Activated gamma-delta T cell treated with Interleukin-2 at 50 U/mL for 16 hours (primary cell): ENCODE measurements at places on chromosomes 11 and 22.

DNA sequence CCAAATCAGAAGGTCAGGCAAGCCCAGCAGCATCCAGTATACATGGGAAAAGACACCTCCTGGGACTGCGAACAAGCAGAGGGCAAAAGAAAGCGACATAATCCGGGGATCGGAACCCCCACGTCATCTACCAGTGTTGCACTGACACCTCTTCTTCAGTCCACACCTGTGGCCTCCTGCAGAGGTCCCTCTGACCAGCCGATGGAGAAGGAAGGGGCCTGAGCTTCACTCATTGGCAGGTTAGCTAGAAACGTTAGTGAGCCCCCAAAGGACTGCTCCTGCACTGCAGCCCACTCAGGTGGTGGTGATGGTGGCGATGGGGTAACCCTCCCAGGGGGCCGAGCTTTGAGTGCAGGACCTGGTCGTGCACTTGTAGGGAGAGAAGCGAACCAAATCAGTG is 22.1 kb downstream of the ASCL2 start:
- DNase-seq, result no peak

GRCh38 chr11:123564221-123564620 is 90.2 kb downstream of the SCN3B start:
- no peak for DNase-seq

- DNase-seq, result no peak
Observed at GRCh38 chr11:4466871-4467442, 15.5 kb upstream of the OR52K1 start.

GRCh38 chr22:19448076-19448607 is 631 bp upstream of the C22orf39 start:
- DNase-seq, result peak; percentile 8

DNA sequence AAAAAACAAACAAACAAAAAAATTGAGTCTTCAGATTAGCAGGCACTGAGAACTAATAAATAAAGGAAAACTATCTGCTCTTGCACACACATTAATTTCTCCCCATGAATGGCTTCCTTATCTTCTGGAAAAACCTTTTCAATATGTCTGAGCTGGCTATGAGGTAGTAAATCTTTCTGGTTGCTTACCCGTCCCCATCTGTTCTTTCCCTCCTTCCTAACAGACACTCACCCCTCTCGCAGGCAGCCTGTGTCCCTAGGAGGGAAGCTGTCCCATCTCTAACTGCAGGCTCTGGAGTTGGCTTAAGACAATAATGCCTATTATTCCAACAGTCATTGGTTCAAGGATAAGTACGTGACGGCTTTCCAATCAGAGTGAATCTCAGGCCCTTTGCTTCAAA is 8.2 kb upstream of the SCUBE2 start:
- no peak for DNase-seq

- no peak for DNase-seq
Observed at GRCh38 chr11:124079631-124080326, 35.5 kb upstream of the VWA5A start.

GRCh38 chr11:35810045-35810645 is 133.7 kb upstream of the LDLRAD3 start:
- no peak for DNase-seq

GRCh38 chr11:64713016-64713707 is 9.8 kb downstream of the NRXN2 start:
- no peak for DNase-seq

- peak; percentile 2 for DNase-seq
Observed at GRCh38 chr22:18950141-18950540, 14.0 kb upstream of the PRODH start.

GRCh38 chr11:127943763-127944162 is 643.6 kb downstream of the ETS1 start:
- DNase-seq, result no peak

DNA sequence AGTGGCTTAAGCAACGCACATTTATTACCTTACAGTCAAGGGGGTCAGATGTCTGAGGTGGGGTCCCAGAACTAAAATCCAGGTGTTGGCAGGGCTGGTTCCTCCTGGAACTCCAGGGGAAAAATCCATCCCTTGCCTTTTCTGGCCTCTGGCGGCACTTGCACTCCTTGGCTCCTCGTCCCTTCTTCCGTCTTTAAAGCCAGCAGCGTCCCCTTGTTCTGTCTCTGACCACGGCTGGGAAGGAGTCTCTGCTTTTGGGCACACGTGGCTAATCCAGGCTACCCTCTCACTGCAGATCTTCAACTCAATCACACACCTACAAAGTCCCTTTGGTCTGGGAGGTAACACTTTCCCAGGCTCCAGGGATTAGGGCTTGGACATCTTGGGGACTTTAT is 73.5 kb upstream of the WNT7B start:
- no peak for DNase-seq

DNA sequence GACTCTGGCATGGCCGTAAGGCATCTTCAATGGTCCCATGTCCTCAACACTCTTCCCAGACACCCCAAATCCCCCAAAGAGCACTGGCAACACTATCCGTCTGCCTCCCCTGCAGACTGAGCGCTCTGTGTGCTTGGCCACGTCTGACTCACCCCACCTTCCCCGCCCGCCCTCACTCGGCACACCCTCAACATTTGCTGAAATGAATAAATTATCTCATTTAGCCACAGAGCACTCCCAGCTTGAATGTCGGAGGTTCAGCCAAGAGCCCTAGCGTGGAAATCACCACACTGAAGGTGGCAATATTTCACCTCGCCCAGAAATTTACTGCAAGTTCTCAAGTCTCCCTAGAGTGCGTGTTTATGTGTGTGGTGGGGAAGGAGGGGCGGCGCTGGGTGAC is 46.6 kb upstream of the TCF20 start:
- DNase-seq, result no peak

- DNase-seq, result no peak
Observed at GRCh38 chr11:127071606-127072005, 71.0 kb upstream of the KIRREL3 start.

DNA sequence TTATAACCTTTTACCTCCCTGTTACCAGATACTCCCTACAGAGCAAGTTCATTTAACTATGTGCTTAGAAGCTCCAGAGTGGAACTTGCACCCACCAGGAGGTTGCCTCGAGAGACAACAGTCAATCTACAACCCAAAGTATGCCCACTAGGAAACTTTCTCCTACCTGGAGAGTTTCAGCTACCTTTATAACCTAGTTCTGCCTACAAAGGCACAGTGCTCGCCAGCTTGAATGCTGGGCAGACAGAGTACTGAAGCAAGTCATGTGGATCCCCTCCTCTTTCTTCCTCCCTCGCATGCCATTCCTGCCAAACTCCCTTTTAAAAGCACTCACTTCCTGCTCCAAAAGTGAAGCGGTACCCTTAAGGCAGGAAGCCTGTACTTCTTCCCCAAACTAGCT is 258.9 kb downstream of the SWAP70 start:
- DNase-seq, result no peak

DNA sequence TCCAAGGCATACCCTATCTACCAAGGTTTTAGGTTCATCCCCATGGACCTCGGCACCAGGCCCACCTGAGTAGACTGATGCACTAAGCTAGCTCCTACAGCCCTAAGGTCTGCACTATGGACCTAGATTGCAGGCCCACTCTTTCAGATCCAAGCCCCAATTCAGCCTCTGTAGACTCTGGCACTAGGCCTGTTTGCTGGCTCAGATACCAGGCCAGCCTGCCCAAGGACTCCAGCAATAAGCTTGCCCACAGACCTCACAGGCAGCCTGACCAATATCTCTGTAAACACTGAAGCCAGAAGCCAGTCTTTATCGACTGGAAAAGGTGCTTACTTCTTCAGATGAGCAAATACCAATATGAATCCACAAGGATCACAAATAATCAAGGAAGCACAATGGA is 411.3 kb downstream of the INSC start:
- no peak for DNase-seq

GRCh38 chr22:46631113-46631512 is 10.9 kb downstream of the GRAMD4 start:
- DNase-seq, result no peak

DNA sequence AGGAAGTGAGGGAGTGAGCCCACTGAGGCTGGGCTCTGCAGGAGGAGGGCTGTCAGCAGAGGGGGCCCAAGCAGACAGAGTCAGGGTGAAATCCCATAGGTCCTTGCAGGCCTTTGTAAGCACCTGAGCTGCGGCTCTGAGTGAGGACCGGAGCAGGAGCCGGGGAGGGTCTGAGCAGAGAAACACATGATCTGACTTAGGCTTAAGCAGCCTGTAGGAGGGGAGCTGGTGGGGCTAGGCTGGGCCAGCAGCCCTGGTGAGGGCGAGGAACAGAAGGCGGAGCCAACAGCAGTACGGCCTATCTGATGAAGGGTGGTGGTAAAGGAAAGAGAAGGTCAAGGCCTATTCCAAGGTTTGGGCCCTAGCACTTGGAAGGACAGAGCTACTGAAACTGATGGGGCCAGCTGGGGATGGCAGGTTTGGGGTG is 26.9 kb upstream of the CBX7 start:
- no peak for DNase-seq

- DNase-seq, result no peak
Observed at GRCh38 chr22:44648821-44649565, 53.0 kb upstream of the PRR5 start.

GRCh38 chr11:27722117-27722952 is 22.1 kb upstream of the BDNF start:
- DNase-seq, result no peak

DNA sequence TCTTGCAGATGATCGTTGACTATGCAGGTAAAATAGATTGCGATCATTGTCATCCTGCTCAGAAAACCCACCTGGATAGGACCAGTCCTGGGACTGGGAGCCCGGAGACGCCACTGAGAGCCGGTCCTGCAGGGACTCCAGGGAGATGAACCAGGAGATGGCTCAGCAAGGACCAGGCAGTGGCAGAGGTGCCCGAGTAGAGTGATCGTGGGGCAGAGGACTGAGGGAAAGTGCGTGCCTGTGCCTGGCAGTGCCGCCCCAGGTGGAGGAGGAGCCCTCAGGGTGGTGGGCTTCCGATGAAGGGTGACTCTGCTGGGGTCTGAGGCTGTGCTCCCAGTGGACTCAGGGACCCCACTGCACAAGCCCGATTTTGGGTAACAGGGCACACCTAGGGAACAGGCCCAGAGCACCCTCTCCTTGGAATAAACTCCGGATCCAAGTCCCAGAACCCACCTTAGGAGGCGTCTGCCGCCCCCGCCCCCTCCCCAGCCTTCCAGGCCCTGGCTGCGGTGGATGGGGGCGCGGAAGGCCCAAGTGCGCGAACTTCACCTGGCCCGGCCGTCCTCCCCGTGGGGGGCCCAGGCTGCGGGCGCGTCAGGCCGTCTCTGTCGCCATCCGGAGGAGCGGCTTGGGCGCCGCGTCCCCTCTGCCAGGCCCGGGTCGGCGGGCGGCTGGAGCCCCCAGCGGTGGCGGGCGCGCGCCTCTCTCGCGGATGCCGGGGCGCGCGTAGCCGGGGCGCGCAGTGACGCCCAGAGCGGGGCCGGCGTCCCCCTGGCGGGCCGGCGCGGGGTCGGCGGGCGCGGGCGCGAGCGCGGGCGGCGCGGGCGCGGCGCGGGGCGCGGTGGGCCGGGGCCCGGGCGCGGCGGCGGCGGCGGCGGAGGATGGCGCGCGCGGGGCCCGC is 1338.8 kb downstream of the BRD1 start:
- DNase-seq, result no peak

- no peak for DNase-seq
Observed at GRCh38 chr11:5620651-5621521, 3.9 kb upstream of the TRIM34 start.

- no peak for DNase-seq
Observed at GRCh38 chr11:61635304-61635703, 44.9 kb upstream of the DAGLA start.

- no peak for DNase-seq
Observed at GRCh38 chr11:27187848-27188621, 147.4 kb downstream of the BBOX1 start.

DNA sequence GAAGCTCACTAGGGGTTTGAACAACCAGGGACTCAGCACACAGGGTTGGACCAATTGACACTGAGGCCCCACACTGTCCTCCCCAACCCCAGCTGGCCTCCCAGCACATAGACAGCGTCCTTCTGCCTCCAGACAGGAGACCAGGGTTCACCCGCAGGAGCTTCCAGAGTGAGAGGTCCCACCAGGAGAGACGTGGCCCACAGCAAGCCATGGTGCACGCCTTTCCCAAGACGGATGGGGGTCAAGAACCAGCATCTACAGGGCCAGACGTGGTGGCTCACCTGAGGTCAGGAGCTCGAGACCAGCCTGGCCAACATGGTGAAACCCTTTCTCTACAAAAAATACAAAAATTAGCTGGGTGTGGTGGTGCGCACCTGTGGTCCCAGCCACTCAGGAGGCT is 12.1 kb upstream of the SIGIRR start:
- DNase-seq, result no peak

GRCh38 chr11:2892215-2892966 is 6.8 kb upstream of the CDKN1C start:
- peak; percentile 53 for DNase-seq

DNA sequence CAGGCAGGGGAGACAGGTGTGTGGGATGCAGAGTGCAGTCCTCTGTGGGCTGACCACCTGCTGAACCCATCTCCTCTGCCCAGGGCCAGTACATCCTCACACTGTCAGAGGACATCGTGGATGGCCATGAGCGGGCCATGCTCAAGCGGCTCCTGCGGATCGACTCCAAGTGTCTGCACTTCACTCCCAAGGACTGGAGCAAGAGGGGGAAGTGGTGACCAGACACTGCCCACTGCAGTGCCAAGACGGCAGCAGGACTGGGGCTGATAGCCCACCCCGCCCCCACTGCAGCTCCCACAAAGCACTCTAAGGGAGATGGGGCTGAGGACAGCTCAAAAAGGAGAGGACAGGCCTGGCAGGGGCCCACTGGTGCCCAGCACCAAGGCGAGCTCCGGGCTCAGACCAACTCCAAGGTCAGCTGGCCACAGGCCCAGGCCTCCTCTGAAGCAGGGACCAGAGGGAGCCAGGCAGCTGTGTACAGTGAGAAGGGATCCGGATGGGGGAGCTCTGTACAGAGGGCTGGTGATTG is 1.6 kb downstream of the RNASEH2C start:
- DNase-seq, result no peak

DNA sequence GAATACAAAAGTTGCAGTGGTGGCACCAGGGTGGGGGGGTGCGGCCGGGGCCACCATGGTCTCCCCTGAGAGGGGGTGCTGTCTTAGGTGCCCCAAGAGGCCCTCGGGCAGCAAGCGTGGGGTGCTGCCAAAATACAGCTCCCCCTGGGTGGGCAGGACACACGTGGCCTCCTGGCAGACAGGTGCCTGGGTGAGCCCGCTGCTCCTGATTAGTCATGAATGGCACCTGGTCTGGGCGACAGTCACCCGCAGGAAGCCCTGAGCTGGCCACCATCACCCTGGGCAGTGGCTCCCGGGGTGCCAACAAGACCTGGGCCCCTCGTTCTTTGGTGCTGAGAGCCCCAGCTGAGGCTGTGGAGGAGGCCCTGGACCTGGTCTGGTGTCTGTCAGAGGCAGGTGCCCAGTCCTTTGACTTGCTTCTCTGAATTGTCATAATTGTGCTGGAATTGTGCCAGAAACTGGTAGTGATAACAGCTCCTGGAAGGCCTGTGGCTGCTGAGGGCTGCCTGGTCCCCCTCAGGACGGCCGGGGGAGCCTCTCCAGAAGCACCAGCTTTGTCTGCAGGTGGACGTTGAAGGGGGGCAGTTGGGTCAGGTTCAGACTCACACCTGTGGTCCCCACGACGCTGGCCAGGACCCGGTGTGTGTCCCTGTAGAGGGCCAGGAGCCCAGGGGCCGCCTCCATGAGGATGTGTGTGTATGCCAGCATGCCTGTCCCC is 14.8 kb downstream of the ALG12 start:
- DNase-seq, result no peak
